ENCODE measurements at places on chromosomes 5 and 9.

DNA sequence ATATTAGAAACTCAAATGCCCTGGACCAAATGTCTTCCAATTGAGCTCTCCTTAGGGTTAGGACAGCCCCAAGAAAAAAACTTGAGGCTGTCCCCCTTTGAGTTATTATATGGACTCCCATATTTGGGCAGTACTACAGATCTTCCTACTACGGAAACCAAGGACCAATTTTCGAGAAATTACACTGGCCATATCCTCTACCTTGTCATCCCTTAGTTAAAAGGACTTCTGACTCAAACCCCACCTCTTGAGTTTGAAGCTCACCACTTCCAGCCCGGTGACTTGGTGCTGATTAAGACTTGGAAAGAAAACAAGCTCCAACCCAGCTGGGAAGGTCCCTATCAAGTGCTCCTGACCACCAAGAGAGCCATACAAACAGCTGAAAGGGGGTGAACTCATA lies 497.0 kb upstream of the GRAMD2B start:
- no peak for DNase-seq

DNA sequence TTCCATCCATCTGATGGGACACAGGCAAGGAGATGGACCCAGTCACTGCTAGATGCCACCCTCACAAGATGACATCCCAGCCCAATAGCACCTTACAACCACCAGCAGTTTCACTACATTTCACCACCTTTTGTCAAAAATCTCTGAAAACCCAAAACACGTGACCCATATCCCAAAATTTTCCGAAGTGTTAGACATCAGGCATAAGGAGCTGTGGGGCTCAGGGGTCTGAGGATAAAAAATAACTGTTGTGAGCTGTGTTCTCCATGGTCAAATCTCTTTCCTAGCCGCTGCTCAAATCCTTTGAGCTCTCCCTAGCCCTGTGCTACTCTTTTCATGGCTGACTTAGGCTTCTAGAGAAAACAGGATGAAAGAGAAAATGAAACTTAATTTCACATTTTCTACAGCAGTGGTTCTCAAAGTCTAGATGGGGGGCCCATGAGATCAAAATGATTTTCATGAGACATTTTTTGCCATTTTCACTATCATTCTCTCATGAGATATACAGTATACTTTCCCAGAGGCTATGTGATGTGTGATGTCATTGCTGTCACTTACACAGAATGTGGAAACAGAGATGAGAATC lies 40.7 kb downstream of the TIMD4 start:
- no peak for DNase-seq

GRCh38 chr5:177432143-177432838 lies 5.8 kb downstream of the GRK6 start:
- DNase-seq: no peak

DNA sequence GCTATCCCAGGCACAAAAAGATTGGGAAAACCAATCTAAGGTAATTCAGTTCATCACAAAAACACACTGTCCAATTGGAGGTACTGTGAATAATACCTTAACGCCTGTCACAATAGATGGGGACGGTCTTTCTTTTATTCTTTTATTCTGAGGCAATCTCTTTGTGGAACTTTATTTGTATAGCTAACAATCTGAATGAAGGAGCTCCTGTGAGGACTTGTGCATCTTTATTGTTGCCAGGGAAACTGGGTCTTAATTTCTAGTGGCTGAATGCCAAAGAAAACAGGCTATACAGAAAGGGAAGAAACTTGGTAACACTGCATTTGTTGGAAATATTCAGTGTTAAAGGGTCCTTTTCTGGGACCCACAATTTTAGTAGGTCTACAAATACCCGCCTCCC lies 546.9 kb upstream of the C9orf72 start:
- no peak for DNase-seq

GRCh38 chr9:99814359-99814758 lies 7.3 kb upstream of the NR4A3 start:
- no peak for DNase-seq

DNA sequence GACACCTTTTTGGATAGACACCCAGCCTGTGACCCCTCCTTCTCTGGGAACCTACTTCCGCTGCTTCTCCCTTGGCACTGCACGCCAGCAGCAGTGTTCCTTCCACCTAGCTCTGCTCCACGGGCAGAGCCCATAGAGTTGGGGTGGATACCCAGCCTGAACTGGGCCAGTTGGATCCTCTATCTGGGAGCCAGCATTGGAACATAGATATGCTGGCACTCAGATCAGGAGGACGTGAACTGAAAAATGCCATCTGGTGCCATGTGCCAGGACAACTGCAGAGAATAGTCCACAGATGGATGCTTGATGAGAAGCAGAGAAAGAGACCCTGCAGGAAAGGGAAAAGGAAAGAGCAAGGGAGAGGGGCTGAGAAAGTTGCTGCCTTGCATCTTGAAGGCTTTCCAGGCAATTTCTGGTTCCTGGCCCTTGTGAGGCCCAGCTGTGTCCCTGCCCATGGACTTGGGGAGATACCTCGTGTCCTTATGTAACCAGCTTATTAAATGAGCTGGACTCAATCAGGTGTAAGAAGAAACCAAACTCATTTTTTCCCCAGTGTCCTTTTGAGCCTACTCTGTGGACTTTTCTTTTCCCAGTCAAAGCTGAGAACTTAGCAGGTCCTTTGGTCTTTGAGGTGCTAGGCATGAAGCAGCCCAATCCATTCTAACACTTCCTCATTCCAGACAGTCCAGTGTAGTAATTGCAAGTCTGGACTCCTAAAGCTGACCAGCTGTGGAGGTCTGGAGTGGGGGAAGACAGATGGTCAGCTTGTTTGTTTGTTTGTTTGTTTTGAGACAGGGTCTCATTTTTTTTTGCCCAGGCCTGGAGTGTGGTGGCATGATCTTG lies 39.1 kb downstream of the ANGPTL2 start:
- DNase-seq: no peak

- DNase-seq: no peak
These were observed 2.3 kb downstream of the DENND4C start for GRCh38 chr9:19232823-19233194.

DNA sequence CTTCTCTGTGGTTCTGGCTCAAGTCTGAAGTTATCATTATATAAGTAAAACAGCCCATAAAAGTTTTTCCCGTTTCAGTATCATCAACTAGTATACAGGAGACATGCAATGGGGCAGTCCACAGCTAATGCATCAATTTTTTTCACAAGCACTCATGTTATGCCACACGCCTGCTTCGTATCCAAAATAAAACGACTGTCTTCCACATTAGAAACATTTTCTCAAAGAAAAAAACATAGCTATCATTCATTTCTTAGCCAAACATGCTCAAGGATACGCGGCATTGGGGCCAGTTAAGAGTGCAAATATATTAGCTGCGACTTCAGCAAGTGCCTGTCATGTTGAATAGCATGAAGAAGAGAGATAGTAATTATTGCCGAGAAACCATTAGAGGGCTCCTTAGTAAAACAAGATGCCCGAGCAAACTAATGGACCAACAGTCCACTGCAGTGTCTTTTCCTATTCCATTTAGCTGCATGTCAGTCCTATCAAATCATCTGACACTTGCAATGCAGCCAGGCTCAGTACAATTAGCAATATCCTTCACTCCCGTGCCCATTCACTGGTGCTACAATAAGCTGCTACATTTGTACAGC lies 68.5 kb downstream of the BNC2 start:
- DNase-seq: no peak
